Fibroblast of skin of back (primary cell): ENCODE measurements at places on chromosomes 7 and 10.

GRCh38 chr7:21077602-21078001, 290.9 kb upstream of the SP8 start:
- no peak for DNase-seq

- no peak for DNase-seq
These were observed 72.9 kb downstream of the FAS start for GRCh38 chr10:89063465-89063864.

- no peak for DNase-seq
These were observed 97.8 kb downstream of the ELAPOR2 start for GRCh38 chr7:86961686-86962085.

DNA sequence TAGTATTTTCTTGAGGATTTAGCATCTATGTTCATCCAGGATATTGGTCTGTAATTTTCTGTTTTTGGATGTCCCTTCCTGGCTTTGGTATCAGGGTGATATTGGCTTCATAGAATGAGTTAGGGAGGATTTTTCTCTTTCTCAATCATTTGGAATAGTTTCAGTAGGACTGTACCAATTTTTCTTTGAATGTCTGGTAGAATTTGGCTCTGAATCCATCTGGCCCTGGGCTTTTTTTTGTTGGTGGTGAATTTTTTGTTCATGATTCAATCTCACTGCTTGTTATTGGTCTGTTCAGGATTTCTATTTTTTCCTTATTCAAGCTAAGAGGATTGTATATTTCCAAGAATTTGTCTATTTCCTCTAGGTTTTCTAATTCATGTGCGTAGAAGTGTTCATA, 192.7 kb downstream of the KIF20B start:
- no peak for DNase-seq

GRCh38 chr7:92064438-92065029, 69.7 kb downstream of the CYP51A1 start:
- no peak for DNase-seq
